Suppressor macrophage (primary cell): ENCODE measurements at places on chromosomes 2 and 18.

DNA sequence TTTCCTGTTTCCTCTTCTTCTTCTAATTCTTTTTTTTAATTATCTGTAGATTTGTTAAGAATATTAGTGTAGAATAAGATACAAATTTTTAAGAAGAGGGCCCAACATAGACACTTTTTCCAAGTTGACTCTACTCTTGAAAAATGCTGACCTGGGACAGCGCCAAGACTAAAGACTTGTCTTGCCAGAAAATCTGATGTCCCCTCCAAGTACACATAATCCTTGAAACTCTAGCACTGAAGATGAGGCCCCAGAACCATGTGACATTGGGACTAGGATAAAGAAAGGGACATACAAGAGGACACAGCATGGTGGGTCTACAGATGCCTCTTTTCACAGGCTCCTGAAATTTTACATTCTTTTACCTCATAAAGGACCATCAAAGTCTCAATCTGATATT lies 271.6 kb upstream of the SESTD1 start:
- DNase-seq = no peak

DNA sequence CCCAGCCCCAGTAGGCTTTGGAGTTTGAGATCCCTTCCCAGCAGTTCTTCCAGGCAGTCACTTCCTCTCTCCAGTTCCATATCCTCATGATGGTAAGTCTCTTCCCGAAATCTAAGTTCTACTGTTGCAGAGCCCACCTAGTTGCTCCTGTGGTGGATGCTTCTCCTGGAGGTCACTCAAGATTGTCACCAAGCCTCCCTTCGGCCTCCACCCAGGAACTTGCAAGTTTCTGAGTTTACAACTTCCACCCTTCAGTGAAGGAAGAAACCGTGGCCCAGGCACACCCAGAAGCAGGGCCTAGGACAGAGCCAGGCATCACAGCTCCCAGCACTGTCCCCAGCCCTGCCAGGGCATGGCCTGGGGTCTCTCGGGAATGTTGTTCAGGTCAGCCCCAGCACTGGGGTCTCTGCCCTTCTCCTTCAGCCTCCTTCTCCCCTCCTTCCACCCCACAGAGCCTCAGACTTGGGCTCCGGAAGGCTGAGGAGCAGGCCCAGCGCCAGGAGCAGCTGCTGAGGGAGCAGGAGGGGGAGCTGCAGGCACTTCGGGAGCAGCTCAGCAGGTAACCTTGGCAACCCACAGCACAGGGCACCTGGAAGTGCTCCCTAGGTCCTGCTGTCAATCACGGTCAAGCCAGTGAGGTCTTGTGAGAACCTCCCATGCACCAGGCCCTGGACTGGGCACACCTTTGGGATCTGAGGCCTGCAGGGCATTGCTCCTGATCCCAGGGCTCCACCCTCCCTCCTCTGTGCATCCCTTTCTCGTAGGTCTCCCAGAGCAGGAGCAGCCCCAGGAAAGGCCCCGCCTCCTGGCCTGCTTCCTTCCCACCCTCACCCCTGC lies 7.1 kb downstream of the RUFY4 start:
- DNase-seq = peak; percentile 24

DNA sequence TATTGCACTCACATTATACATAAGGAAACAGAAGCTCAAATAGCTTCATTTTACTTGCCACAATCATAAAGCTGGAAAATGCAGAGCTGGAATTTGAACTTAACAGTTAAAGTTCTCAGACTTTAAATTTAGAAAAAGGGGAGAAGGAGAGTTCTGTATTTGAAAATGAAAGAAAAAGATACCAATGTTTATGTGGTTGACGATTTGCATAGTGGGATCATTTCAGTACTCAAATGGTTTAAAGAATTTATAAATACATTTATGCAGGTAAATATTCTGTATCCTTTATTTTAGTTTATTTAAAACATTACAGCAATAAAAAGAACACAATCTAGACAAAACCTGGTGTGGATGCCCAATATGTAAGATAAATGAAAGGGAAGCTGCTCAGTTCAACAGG lies 25.5 kb upstream of the STAT4 start:
- DNase-seq = no peak

DNA sequence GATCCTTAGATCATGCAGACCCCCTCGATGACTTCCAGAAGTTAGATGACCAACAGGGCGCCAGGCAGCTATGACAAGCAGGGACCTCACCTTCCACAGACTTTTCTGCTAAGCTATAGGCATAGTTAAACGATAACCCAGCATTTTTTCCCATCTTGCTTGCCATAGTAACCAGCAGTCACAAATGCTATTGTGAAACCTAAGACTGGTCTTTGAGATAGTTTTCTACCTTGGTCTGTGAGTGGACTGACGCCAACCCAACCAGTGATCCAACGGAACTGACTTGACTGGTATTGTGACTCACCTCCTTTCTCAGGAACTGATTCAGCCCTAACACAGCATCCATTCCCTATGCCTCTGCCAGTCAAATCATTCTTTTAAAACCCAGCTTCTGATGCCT lies 361.2 kb downstream of the LRRTM4 start:
- DNase-seq = no peak

- no peak for DNase-seq
These were observed 113.3 kb downstream of the MYO1B start for GRCh38 chr2:191358325-191359025.

DNA sequence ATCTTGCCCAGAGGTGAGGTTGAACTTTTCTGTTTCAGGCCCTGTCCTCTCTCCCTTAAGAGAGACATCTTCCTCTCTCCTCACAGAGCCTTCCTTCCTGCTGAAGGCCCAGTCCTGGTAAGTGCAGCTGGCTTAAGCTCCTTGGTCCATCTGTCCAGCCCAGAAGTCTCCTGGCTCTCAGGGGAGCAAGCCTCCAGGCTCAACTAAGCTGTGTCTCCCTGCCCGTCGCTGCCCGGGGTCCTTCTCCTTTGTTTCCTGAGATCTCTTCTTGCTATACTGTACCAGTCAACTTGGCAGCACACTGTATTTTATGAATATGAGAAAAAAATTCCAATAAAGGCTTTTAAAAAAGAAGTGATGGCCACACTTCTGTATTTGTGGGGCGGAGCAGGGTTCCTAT lies 77.4 kb downstream of the KCNF1 start:
- no peak for DNase-seq

- DNase-seq = no peak
These were observed 307.3 kb downstream of the GBX2 start for GRCh38 chr2:235860871-235861270.

GRCh38 chr18:36706134-36706881 lies 122.5 kb downstream of the TPGS2 start:
- no peak for DNase-seq

DNA sequence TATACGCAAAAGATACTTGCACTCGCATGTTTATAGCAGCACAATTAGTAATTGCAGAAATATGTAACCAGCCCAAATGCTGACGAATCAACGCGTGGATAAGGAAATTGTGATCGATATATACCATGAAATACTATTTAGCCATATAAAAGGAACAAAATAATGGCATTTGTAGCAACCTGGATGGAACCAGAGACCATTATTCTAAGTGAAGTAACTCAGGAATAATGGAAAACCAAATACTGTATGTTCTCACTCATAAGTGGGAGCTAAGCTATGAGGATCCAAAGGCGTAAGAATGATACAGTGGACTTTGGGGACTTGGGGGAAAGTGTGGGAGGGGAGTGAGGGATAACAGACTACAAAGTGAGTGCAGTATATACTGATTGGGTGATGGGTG lies 1008.0 kb upstream of the CRIM1 start:
- no peak for DNase-seq

DNA sequence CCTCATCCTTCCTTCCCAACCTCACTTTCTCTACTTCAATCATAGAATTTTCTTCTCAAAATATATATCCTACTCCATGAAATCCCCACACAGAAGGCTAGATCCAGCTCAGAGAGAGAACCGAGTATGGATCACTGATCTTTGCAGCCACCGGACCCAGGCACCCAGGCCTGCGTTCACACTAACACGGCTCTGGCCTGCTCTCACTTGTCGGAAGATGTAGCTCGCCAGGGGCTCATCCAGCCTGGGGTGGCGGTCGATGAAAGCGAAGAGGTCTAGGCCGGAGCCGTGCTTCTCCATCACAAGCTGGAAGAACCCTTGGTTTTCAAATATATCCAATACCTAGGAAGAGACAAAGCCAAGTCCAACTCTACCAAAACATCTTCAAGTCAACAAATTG lies 12.7 kb upstream of the MTERF4 start:
- DNase-seq = no peak

GRCh38 chr2:1886405-1886992 lies 142.2 kb upstream of the PXDN start:
- peak; percentile 60 for DNase-seq

DNA sequence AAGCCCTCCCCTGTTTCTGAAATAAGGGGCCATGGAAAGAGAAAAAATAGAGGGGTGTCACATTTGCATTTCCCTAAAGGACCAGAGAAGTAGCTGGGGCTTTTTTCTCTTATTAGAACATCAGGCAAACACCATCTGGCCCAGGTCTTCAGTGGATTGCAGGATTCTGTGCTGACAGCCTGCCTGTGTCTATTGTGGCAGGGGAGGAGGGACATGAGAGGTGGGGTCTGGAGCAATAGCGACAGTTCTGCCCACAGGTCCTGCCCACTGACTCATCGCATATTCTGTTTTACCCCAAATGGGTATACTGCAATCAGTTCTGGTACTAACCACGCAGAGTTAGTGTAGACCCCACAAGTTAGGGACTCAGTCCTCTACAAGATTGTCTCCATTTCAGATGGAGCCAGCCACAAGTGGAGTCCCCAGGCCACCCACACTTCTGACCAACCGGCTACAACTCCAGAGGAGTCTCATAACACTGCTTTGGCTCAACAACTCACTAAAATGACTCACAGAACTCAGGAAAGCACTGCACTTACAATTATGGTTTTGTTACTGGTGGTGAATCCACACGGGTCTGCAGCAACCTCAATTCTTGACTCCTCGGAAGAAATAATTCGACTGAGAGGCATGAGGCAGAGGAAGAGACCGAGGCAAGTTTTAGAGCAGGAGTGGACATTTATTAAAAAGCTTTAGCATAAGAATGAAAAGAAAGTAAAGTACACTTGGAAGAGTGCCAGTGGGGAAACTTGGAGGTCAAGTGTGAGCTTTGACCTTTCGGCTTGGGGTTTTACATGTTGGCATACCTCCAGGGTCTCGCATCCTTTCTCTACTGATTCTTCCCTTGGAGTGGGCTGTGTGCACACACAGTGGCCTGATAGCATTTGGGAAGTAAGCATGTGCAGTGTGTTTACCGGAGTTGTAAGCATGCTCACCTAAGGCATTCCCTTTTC lies 146.4 kb upstream of the SPATS2L start:
- DNase-seq = no peak

GRCh38 chr2:197871780-197872456 lies 67.5 kb downstream of the PLCL1 start:
- DNase-seq = no peak

DNA sequence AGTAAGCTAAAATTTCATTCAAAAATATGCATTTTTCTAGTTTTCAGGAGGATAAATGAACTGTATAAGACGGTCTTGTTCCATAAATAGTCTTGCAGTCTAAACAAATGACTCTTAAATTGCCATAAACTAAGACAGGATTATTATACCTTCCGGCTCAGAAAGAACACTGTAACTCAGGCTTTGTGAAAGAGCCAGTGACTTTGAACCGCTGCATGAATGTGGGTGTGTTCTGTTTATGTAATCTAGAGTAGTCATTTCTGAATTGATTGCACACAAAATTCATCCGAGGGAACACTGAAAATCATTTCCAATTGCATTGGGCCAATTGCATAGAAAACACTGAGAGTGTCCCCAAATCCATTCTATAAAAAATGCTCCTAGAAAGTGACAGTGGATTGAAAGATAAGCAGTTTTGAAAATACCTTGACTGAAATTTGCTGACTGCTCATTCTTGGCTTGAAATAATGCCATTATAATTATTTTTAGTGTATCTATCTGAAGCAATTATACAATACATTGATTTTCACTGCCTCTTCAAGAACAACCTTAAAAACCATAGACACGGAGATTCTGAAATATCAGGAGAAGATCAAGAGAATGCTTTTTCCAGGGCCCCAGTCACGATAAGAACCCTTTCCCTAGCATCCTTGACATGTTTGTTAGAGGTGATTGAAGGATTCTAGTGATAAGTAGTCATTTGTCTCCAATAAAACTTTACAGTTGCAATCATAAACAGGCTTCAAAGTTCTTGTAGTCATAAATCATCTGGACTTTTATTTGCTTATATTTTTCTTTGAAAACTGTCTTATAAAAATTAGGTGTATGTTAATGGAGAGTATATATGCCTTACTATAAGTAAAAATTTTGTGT lies 55.4 kb downstream of the CNTNAP5 start:
- no peak for DNase-seq

GRCh38 chr2:3639015-3639630 lies 18.9 kb upstream of the ALLC start:
- no peak for DNase-seq

- DNase-seq = no peak
These were observed 104.3 kb downstream of the PKP4 start for GRCh38 chr2:158561054-158561453.

DNA sequence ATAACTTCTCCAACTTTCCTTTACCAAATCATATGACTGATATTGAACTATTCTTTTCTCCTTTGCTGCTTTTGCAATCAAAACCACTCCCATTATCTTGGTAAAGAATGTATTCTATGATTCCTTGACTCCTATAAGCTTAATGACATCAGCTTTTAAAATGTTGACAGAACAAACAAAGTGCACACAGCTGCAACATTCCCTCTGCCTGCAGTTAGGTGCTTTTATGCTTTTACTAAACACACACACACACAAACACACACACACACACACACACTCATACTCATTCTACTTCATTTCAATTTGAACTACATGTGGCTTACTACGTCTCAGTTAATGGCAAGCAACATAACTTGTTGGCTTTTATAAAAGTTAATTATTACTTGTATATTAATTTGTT lies 946.6 kb downstream of the DPP10 start:
- DNase-seq = no peak

DNA sequence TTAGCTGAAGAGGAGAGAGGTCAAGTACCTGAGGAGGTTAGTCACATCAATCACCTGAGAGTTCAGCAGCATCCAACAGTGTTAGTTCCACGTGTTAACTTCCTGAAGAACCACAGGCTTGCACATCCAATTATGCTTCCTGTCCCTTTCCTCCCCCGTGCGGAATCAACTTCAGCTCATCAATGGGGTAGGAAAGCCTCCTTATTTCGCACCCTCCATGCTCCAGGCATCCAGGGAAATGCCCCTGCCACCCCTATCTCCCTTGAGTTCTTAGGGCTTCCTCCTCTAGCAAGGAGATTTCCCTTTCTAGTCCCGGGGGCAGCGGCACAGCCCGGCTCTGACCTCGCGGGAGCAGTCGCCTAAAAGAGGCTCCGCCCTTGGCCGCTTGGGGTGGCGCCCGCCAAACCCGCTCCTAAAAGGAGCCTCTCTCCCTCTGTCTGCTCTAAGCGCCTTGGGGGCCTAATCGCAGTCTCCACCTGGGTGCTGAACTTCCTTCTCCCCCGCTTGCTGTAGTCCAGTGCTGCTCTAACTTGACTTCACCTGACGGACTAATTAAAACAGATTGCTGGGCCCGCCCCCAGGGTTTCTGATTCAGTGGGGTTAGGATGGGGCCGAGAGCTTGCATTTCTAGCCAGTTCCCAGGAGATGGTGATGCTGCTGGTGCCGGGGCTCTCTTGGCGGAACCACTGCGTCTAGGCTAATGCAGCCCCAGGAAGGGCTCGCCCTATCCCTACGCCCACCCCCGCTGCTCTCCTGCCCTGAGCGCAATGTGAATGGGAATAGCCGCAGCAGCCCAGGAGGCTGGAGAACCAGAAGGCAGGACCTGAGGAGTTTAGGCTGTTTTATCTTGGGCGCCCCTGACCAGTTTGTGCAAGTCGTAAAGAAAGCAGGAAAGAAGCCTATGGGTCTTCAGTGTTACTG lies 3.4 kb upstream of the TET3 start:
- DNase-seq = peak; percentile 79
